AG04450 (cell line): ENCODE measurements at places on chromosomes 3 and 15. TPM values are rescaled to one million over a fixed set of nuclear protein-coding genes. Genes with fewer than 3 reads are reported as not detected.

DNA sequence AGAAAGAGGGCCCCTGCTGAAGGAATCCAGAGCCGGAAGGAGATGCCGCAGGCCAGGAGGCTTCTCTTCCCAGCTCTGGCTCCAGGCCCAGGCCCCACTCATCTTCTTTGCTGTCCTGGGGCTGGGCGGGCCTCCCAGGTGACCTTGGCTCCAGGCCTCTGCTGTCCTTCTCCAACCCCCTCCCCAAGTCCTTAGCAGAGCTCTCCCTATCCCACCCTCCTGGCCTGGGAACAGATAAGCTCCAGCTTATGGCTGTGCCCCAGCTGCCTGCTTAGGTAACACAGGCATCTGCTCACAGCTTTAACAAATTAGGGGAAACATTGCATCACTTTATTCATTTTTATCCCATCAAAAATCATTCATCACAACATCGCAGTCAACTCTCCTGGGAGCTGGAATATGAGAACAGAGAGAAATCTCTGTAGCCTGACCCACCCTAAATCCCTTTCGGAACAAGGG lies 86.9 kb downstream of the SEMA5B start:
- DNase-seq = no peak

GRCh38 chr15:82139823-82140268 lies 94.0 kb upstream of the MEX3B start:
- DNase-seq = no peak

DNA sequence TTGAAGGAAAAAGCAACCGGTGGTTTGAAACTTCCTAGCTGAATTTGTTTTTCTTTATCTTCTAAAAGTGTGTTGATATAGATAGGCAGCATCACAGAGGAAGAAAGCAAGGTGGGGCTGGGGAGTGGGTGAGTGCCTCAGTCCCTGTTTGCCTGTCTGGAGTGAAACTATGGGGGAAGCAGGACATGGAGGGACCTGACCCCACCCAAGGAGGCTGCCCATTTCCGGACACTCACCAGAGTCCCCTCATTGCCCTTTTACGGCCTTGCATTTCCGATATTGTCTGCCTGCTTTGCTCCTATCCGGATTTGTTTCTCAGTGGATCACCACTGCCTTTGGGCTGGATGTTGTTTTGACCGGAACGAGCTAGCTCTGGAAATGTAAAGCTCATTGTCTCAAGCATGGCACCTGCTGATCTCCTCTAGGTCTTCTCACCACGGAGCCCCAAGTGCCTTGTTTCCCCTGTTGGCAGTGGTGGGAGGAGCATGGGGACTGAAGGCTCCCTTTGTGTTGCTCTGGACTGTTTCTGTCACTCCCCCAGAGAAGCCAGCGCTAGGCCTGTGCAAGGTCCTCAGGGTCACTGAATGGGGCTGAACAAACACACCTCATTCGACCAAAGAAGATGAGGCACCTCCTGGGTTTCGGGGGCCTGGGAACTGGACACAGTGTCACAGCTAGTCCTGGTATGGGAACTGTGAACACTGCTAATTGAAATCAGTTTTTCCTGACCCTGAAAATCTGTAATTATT lies 7.0 kb downstream of the CLDN11 start:
- no peak for DNase-seq

DNAH12 gene
- under 0.01 TPM in 1 of 2 replicates, not detected in the other for polyA plus RNA-seq

OIP5 gene
- polyA plus RNA-seq = 2.9 and 3.9 TPM in 2 replicates

PRR20G gene
- not detected in 2 replicates for polyA plus RNA-seq
